ENCODE measurements at places on chromosomes 6 and 20. TPM values are rescaled to one million over a fixed set of nuclear protein-coding genes. Genes with fewer than 3 reads are reported as not detected.

- H3K4me1 ChIP-seq: peaks cover 21% of the 10 kb centered on the region
- no peaks in the 10 kb centered on the region for H3K27me3 ChIP-seq
Measured at GRCh38 chr6:108451816-108452215, 108.9 kb upstream of the FOXO3 start.

GRCh38 chr20:40010483-40010882, 678.6 kb downstream of the MAFB start:
- no peak overlapping the region for H3K4me3 ChIP-seq
- H3K36me3 ChIP-seq: no peaks in the 10 kb centered on the region
- no peaks in the 10 kb centered on the region for H3K4me1 ChIP-seq
- no peaks in the 10 kb centered on the region for H3K27me3 ChIP-seq
- no peak overlapping the region for H3K27ac ChIP-seq
- peak; percentile 14 for DNase-seq

DNA sequence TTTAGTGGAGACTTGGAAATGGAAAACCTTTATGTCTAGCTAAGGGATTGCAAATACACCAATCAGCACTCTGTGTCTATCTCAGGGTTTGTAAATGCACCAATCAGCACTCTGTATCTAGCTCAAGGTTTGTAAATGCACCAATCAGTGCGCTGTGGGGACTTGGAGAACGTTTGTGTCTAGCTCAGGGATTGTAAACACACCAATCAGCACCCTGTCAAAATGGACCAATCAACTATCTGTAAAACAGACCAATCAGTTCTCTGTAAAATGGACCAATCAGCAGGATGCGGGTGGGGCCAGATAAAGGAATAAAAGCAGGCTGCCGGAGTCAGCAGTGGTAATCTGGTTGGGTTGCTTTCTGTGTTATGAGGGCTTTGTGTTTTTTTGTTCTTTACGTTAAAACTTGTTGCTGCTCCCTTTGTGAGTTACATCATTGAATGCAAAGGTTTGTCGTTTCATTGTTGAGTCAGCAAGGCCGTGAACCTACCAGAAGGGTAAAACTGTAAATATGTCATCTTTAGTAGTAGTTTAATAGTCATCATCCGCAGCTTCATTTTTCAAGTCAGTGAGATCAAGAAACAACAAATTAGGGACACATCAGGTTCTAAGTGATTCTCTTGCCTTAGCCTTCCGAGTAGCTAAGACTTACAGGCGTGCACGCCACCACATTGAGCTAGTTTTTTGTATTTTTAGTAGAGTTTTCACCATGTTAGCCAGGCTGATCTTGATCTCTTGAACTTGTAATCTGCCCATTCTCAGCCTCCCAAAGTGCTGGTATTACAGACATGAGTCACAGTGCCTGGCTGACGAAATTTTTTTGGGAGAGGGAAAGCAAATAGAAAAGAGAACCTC, 22.7 kb upstream of the NUP153 start:
- DNase-seq: no peak
- no peaks in the 10 kb centered on the region for H3K36me3 ChIP-seq
- no peak overlapping the region for H3K27ac ChIP-seq
- no peak overlapping the region for H3K4me3 ChIP-seq
- H3K27me3 ChIP-seq: no peaks in the 10 kb centered on the region

DNA sequence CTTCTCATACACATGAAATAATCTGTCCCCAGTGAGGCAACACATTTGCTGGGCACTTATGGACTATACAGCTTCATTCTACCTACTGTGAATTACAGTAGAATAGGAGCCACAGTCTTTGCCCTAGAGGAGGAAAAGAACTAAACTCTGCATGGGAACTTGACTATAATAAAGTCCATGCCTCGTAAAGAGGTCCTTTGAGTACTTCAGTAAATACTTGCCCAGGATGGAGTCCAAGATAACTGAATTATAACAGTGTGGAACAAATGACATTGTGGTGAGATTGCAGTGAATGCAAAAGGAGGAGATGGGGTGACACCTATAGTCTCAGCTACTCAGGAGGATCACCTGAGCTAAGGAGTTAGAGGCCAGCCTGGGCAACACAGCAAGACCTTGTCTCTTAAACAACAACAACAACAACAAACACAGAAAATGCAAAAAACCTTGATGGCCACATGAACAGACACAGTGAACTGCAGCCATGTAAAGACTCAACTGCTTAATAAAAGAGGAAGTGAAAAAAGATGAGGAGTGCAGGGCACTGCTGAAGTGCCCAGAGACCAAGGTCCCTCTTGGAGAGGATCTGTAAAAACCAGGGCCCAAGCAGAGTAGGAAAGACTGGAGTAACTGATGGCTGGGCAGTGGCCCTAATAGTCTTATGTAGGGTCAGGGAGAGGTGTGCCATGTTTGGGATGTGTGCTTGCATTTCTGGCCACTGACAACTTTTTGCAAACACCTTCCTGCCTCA, 3.7 kb downstream of the MRPS18A start:
- no peak overlapping the region for H3K4me3 ChIP-seq
- no peak overlapping the region for H3K27ac ChIP-seq
- no peak for DNase-seq
- no peaks in the 10 kb centered on the region for H3K27me3 ChIP-seq
- H3K36me3 ChIP-seq: peaks cover 14% of the 10 kb centered on the region
- peaks cover 7% of the 10 kb centered on the region for H3K4me1 ChIP-seq

DNA sequence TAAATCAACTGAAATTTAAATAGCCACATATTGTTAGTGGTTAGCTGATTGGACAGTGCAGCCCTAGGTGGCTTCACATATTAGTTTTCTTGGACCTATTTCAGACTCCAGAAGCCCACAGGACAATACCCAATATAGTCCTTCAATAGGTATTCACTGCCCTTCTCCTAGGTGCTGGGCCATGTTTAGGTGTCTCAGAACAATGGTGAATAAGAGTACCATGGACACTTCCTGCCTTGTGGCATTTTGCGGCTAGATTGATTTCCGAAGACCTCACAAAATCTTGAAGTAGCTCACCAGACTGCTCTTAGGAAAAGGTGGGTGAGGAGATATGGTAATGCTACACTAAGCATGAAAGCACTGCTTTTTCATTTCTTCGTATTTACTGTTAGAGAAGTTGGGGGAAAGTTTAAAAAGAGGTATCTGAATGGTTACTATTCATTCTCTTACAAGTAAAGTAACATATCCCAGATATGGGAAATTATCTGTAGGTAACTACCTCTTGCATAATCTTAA, 199.3 kb downstream of the GJA10 start:
- H3K4me3 ChIP-seq: no peak overlapping the region
- H3K27ac ChIP-seq: no peak overlapping the region
- no peaks in the 10 kb centered on the region for H3K36me3 ChIP-seq
- no peaks in the 10 kb centered on the region for H3K27me3 ChIP-seq
- no peaks in the 10 kb centered on the region for H3K4me1 ChIP-seq

GRCh38 chr6:14055541-14055940, 62.0 kb upstream of the CD83 start:
- H3K27ac ChIP-seq: no peak overlapping the region
- H3K4me1 ChIP-seq: no peaks in the 10 kb centered on the region
- no peaks in the 10 kb centered on the region for H3K27me3 ChIP-seq
- H3K36me3 ChIP-seq: no peaks in the 10 kb centered on the region

- no peak for DNase-seq
- no peaks in the 10 kb centered on the region for H3K27me3 ChIP-seq
- no peaks in the 10 kb centered on the region for H3K36me3 ChIP-seq
Measured at GRCh38 chr20:53210931-53211330, 238.8 kb downstream of the TSHZ2 start.

- peaks cover 4% of the 10 kb centered on the region for H3K27me3 ChIP-seq
- no peak overlapping the region for H3K27ac ChIP-seq
- H3K36me3 ChIP-seq: no peaks in the 10 kb centered on the region
- DNase-seq: no peak
- peaks cover 4% of the 10 kb centered on the region for H3K4me1 ChIP-seq
Measured at GRCh38 chr20:62765432-62766070, 30.7 kb upstream of the MRGBP start.

GRCh38 chr20:60046011-60046413, 87.8 kb downstream of the CDH26 start:
- H3K36me3 ChIP-seq: no peaks in the 10 kb centered on the region
- peak overlapping the region; percentile 79 for H3K27ac ChIP-seq
- no peaks in the 10 kb centered on the region for H3K4me1 ChIP-seq
- no peaks in the 10 kb centered on the region for H3K27me3 ChIP-seq
- H3K4me3 ChIP-seq: no peak overlapping the region

GRCh38 chr6:40411881-40412280, 175.3 kb downstream of the LRFN2 start:
- no peaks in the 10 kb centered on the region for H3K27me3 ChIP-seq
- no peaks in the 10 kb centered on the region for H3K36me3 ChIP-seq
- no peak overlapping the region for H3K4me3 ChIP-seq

NR2E1 gene
- total RNA-seq: 1.2 TPM

VIP gene
- 2.8 TPM for total RNA-seq
